ENCODE measurements at places on chromosomes 13 and 19. TPM values are rescaled to one million over a fixed set of nuclear protein-coding genes. Genes with fewer than 3 reads are reported as not detected.

Gene KIR3DL3
- total RNA-seq = not detected

Gene TGFBR3L
- 1.5 TPM for total RNA-seq

Gene DCAF15
- total RNA-seq = 12.8 TPM

Gene MBD3L3
- not detected for total RNA-seq

DNA sequence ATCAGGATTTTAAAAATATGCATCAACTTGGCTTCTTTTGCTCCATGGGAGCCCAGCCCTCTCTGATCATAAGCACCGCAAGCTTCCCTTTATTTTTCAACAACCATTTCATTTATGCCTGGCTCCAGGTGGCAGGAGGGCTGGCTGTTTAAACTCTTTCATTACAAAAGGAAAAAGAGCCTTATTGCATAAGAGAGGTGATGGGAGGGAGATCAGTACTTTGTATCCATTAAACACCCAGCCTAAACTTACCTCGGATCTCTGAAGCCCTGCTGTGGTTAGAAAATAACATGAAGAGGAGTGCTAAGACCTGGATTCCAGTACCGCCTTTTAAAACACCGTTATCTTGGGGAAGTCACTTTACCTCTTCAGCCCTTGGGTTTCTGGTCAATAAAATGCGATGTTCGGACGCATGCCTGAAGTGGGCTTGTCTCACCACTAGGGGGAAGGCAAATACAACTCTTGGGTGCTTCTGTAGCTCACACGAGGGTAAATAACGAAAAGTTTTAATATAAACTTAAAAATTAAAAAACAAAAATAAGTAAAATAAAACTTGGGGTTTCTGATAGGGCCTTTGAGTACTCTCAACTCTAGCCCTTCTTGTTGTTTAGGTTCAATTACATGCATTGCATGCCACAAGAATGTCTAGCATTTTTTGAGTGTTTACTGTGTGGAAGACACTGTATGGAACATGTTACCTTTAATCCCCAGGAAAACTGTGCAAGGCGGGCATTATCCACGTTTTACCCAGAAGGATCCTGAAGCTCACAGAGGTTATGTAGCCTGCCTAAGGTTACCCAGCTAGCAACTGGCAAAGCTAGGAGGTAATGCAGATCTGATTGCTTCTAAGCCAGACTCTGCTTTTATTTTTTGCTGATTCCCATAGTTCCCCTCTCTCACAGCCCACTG lies 240.3 kb downstream of the LMO7 start:
- no peaks in the 10 kb centered on the region for H3K4me1 ChIP-seq
- no peaks in the 10 kb centered on the region for H3K36me3 ChIP-seq
- no peak overlapping the region for H3K4me3 ChIP-seq
- H3K27ac ChIP-seq = no peak overlapping the region

- H3K4me3 ChIP-seq = no peak overlapping the region
- H3K27ac ChIP-seq = no peak overlapping the region
- peaks cover 78% of the 10 kb centered on the region for H3K27me3 ChIP-seq
- H3K4me1 ChIP-seq = peaks cover 18% of the 10 kb centered on the region
- no peak for DNase-seq
Observed at GRCh38 chr19:47024502-47024901, 4.9 kb downstream of the NPAS1 start.

- no peaks in the 10 kb centered on the region for H3K27me3 ChIP-seq
- H3K4me1 ChIP-seq = no peaks in the 10 kb centered on the region
- H3K27ac ChIP-seq = no peak overlapping the region
- DNase-seq = no peak
Observed at GRCh38 chr13:22506096-22506691, 674.6 kb upstream of the SGCG start.

DNA sequence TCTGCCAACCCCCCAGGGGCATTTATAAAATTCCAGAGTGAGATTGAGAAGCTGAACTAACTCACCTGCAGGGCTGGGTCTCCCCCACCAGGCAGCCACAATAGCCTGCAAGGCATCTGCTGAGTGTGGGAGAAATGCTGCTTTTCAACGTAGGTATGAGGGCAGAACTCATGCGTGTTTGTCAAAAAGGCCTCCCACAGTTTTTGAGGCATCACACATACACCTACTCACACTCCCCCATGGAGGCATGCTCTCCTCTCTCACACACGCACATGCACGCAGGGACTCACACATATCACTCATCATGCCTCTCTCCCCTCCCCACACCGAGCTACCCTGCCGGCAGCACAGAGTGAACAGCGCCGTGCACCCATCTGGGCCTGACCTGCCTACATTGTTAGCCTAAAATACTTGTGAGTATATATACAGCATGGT lies 390.5 kb downstream of the FGF9 start:
- no peaks in the 10 kb centered on the region for H3K36me3 ChIP-seq
- H3K4me1 ChIP-seq = no peaks in the 10 kb centered on the region
- H3K27ac ChIP-seq = no peak overlapping the region

DNA sequence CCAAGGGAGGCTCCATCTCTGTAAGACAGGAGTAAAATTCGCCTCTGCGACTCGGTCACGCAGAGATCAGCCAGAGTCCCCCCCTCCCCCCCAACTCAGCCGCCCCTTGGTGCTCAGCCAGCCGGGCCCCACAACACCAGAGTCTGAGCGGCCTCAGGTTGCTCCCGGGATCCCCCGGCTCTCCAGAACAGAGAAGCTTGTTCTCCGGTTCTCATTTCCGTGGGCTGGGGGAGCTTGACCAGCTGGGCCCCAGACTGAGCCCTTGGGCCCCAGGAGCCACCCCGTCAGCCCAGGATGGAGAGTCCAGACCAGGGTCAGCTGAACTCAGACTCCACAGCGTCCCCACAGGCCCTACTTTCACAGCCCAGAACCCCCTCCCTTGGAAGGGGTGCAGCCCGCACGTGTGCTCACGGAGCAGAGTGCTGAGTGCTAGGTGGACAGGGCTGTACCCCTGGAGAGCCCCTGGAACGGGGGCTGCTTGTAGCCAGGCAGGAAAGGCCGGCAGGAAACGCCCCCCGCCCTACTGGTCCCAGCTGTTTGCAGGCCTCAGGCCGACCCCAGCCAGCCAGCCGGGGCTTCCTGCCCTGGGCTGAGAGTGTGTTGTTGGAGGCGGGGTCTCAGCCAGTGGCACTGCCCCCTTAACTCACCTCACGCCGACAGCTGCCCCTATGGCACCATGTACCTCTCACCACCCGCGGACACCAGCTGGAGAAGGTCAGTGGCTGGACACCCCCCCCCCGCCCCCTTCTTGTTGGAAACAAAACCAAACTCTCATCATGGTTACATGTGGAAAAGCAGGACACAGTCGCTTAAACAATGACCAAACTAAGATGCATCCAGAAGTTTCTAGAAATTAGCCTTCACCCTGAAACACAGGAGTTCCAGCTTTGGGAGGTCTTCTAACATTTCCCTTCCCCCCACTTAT lies 44.4 kb downstream of the COMP start:
- H3K4me3 ChIP-seq = no peak overlapping the region
- no peak for DNase-seq
- H3K27me3 ChIP-seq = no peaks in the 10 kb centered on the region
